Activated CD4-positive, alpha-beta T cell treated with anti-CD3 and anti-CD28 coated beads for 24 hours (primary cell): ENCODE measurements at places on chromosomes 6 and 20.

- DNase-seq: no peak
Measured at GRCh38 chr6:99467509-99468106, 42.5 kb upstream of the PNISR start.

GRCh38 chr6:126876446-126876845, 242.0 kb upstream of the RSPO3 start:
- DNase-seq: no peak

GRCh38 chr6:113857556-113858479, 673 bp downstream of the MARCKS start:
- DNase-seq: no peak

DNA sequence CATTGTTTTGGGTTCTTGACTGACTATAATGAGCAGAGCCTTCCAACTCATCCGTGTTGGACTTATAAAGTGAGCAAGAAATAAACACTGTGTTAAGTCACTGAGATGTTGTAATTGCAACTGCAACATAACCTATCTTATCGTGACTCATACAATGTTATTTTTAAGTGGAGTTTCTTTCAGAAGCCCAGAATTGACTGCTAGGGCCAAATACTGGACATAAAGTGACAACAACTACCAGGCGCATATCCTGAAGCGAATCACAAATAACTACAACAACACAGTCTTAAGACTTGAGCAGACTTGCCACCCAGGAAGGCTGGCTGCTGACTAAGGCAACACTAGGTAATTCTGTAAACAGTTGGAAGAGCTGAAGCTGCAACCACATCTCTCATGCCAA, 326.6 kb downstream of the COL12A1 start:
- no peak for DNase-seq

DNA sequence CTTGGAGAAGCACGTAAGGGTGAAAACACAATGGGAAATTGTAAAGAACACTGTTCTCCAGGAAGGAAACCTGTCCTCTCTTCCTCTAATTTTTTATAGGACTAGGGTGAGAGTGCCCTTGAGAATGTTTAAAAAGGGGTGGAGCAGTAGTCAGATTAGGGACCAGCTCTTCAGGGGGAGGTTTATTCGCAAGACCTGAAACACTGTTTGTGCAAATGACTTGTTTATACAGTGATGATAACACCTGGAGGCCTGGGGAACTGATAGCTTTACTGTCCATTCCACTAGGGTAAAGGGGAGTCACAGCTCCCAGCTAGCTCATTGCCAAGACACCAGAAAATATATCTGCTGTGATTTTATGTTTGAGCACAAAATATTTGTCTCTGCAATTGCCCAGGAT, 8.1 kb upstream of the FUT9 start:
- no peak for DNase-seq

- no peak for DNase-seq
Measured at GRCh38 chr6:51738614-51739013, 348.8 kb downstream of the PKHD1 start.

GRCh38 chr6:12528581-12529363, 187.8 kb upstream of the PHACTR1 start:
- DNase-seq: no peak
